Right atrium auricular region (tissue), 2 donors: ENCODE measurements at places on chromosomes 2 and 18. TPM values are rescaled to one million over a fixed set of nuclear protein-coding genes. Genes with fewer than 3 reads are reported as not detected.
A peak's percentile ranks its signal among the peaks of the same experiment; 100 is the strongest.

The TEX44 gene
- not detected for total RNA-seq

The ACKR3 gene
- total RNA-seq = 49.7 TPM

The WDR33 gene
- total RNA-seq = 16.8 TPM

The KHK gene
- total RNA-seq = 1.7 TPM

DNA sequence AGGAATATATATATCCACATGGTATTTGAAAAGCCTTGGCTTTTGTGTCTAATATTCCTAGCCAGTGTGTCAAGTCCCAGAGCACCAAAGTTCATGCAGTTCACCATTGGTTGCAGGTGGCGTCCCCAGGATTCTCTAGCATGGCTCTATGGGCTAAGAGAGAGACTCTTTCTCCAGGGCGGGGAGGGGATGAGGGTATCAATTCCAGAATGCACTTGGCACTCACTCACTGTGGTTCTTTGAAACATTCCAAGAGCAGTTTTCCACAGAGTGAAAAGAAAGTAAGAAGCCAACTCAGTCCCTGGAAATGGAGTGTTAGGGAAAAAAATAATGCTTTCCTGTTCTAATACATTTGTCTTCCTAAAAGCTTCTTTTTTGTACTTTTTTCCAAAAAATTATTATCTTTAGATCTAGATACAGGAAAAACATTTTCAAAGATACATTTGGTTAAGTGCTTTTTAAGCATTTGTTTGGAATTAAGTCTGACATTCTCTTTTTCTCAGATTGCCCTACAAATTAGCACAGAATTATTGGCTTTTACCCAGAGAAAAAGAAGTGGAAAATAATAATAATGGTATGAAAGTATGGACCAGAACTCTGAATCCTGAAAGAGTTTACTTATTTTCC is 239.9 kb downstream of the PAX3 start:
- H3K4me1 ChIP-seq = no peaks in the 10 kb centered on the region
- DNase-seq = no peak
- H3K27me3 ChIP-seq = no peaks in the 10 kb centered on the region
- H3K4me3 ChIP-seq = no peak overlapping the region

GRCh38 chr2:33617401-33617800 is 18.3 kb upstream of the FAM98A start:
- H3K27me3 ChIP-seq = no peaks in the 10 kb centered on the region
- no peak for DNase-seq
- no peak overlapping the region for H3K27ac ChIP-seq
- no peak overlapping the region for H3K4me3 ChIP-seq

- H3K27me3 ChIP-seq = no peaks in the 10 kb centered on the region
- no peaks in the 10 kb centered on the region for H3K36me3 ChIP-seq
- no peaks in the 10 kb centered on the region for H3K4me1 ChIP-seq
- DNase-seq = no peak
- H3K27ac ChIP-seq = no peak overlapping the region
Measured at GRCh38 chr2:140085674-140086073, 1305.5 kb upstream of the NXPH2 start.

GRCh38 chr18:40897884-40898283 is 1057.2 kb upstream of the PIK3C3 start:
- H3K4me3 ChIP-seq = no peak overlapping the region
- DNase-seq = no peak
- H3K27me3 ChIP-seq = no peaks in the 10 kb centered on the region
- H3K4me1 ChIP-seq = no peaks in the 10 kb centered on the region
- no peaks in the 10 kb centered on the region for H3K36me3 ChIP-seq

DNA sequence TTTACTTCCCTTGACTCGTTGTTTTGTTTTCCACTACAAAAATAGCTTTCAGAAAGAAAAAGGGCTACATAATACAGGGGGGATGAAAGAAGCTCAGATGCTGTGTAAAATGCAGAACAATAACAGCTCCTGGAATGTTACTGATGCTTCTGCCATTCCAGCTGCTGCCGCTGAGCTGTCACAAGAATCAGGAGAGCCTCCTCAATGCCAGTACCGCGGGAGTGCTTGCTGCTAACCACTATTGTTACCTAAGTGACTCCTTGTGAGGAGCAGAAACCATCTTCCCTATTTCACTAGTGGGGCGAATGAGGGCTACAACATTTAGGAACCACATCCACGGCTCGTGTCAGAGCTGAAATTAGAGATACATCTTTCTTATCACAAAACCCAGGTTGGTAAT is 384.8 kb downstream of the GALR1 start:
- H3K27me3 ChIP-seq = no peaks in the 10 kb centered on the region
- no peaks in the 10 kb centered on the region for H3K4me1 ChIP-seq
- DNase-seq = no peak
- no peak overlapping the region for H3K4me3 ChIP-seq
- H3K36me3 ChIP-seq = no peaks in the 10 kb centered on the region
- no peak overlapping the region for H3K27ac ChIP-seq

GRCh38 chr2:184030989-184031388 is 567.3 kb upstream of the ZNF804A start:
- no peak overlapping the region for H3K4me3 ChIP-seq
- no peak for DNase-seq
- no peaks in the 10 kb centered on the region for H3K4me1 ChIP-seq
- no peak overlapping the region for H3K27ac ChIP-seq
- no peaks in the 10 kb centered on the region for H3K36me3 ChIP-seq

DNA sequence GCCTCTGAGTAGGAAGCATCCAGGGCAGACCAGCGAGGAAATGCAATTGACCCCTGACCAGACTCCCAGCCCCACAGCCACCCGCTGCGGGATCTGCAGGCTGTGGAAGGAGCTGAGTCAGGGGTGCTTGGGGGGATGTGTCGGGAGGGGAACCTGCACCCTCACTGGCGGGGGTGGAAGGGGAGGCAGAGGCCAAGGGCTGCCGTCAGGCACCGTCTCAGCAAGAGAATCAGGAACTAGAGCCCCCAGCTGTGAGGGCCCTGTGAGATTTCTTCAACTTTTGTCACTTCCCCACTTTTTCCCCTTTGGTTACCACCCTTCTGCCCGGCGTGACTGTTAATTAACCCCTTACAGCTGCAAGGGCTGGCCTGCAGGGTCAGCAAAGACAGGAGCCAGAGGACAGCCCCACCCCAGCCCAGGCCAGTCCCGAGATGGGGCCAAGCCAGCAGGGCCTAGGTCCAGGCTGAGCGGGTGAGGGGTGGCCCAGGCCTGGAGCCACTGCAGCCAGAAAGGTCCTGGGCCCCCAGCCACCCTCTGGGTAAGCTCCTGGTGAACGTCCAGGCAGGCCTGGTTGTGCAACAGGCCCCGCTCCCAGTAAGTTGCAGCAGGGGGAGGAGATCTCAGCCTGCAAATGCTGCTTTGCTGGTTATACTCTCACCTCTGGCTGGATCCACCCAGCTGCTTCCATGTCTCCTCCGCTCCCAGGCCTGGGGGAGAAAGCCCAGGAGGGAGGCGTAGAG is 147.0 kb upstream of the ID2 start:
- no peaks in the 10 kb centered on the region for H3K27me3 ChIP-seq
- peak; percentile 83 for DNase-seq
- no peaks in the 10 kb centered on the region for H3K4me1 ChIP-seq
- H3K27ac ChIP-seq = peak overlapping the region; percentile 45
